CD4-positive, alpha-beta T cell (primary cell): ENCODE measurements at places on chromosomes 12 and 14. TPM values are rescaled to one million over a fixed set of nuclear protein-coding genes. Genes with fewer than 3 reads are reported as not detected.

GRCh38 chr12:117145597-117146154 is 44.6 kb downstream of the FBXO21 start:
- no peak for DNase-seq

Gene EIF2B2
- total RNA-seq = 21.0 TPM

GRCh38 chr14:97074856-97075255 is 277.7 kb downstream of the VRK1 start:
- DNase-seq = no peak

DNA sequence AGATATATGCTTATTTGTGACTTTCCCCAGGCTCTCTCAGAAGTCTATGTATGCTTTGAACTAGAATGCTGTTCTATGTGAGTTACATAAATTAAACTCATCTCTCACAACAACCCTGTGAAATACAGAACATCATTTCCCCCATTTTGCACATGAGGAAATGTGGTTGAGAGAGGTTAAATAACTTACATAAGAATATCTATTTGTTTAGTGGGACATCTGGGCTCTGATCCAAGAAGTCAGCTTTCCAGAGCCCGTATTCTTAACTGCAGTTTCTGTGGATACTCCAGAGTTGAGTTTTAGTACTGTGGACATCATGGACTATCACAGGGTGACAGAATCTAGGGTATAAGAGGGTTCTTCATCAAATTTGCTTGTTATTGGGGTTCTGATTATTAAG is 242.5 kb upstream of the ARHGAP5 start:
- DNase-seq = no peak

DNA sequence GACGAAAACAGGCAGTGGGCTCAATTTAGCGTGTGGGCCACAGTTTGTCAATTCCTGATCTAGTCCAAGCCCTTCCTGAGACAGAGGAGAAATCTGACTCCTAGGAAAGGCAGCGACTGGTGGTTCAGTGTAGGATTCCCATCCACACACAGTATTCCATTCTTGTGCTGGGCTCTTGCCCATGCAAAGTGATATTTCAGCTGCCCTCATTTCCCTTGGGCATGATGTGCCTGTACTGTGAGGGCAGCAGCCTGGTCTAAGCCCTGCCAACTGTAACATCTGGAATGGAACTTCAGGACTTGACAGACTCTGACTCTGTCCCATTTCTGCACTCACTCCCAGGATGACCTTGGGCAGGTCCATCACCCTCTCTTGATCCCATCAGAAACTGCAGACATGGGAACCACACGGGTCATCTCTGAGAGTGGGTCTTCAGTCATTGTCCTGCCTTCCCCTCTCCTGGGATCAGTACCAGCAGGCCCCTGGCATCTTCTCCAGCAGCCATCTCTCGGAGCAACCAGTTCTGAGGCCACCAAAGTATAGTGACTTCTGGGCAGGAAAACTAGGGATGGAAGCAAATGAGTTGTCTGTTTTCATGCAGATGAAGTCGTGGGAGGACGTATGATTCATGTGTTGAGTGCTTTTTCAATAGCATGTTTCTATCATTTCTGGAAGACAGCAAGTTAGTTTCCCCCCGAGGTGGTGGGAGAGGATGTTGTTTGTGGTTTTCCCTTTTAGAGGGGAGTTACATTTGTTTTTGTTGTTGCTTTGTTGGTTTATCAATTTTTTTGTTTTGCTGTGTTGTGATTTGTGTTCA is 54.2 kb upstream of the BCL2L14 start:
- DNase-seq = no peak

DNA sequence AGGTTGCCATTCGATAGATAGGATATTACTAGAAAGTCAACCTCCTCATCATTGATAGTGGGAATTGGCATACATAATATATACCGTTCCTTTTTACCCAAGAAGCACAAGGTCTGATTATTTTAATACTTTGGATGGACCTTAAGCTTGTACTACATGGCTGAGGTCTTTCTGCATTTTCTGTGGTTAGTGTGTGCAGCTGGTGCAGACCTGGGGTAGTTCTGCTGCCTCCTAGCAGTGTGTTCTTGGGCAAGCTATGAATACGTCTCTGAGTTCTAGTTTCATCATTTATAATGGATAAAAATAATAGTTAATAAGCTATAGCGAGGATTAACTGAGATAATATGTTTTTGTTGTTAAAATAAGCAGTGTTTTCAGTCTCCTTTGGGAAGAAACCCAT is 2.2 kb downstream of the ZDHHC17 start:
- no peak for DNase-seq

GRCh38 chr12:93790472-93791152 is 113.4 kb downstream of the CRADD start:
- DNase-seq = peak; percentile 14

- DNase-seq = peak; percentile 60
These were observed 394 bp upstream of the AMIGO2 start for GRCh38 chr12:47079981-47080724.

GRCh38 chr12:52291267-52291935 is at the start of gene KRT81:
TSS of gene KRT81 (minus strand) at chr12:52291534. CDS start at chr12:52291465, 69 bp downstream.
- DNase-seq = no peak

Gene TPH2
- total RNA-seq = not detected

DNA sequence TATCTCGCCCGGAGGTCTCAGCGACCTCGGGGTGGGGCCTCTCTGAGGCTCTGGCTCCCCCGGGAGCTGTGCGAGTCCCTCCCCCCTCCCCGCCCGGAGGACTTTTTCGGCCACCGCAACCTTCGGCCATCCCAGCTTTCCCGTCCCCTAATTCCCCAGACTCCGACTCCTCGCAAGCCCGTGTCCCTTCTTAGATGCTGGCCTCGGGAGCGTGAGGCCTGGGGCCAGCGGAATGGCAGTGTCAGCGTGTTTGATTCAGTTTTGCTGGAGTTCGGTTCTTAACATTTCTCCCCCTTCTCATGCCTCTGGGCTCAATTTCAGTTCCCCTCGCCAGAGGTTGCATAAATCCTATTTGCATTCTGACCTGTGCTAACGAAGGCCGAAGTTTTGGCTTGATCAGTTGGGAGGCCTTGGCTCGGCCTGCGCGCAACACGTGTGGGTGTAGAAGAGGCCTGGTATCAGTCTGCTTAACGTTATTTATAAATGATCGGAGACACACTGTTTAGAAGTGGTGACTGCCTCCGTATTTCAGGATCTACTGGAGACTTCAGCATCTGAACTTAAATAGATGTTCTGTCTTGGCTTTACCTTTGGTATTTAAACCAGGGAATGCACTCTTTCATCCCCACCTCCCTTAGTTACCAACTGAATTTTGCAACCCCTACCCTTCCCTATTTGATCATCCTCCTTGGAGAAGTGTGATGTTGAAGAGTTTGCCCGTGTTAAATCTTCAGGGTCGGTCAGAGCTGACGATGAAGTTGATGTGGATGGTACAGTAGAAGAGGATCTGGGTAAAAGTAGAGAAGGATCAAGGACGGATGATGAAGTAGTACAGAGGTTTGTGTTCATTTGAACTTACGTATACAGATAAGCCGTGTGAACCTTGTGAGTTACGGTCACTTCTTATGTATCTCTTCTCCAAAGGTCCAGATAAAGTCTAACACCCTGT is 851 bp downstream of the HSP90B1 start:
- no peak for DNase-seq

GRCh38 chr14:61703342-61704129 is 8.2 kb downstream of the HIF1A start:
- no peak for DNase-seq
